ENCODE measurements at places on chromosomes 3 and 15.

- DNase-seq = no peak
Measured at GRCh38 chr15:100191161-100191560, 150.6 kb downstream of the ADAMTS17 start.

- no peak for DNase-seq
Measured at GRCh38 chr3:118943597-118943996, 91.0 kb downstream of the IGSF11 start.

GRCh38 chr3:21020043-21020442, 731.0 kb downstream of the ZNF385D start:
- DNase-seq = no peak

DNA sequence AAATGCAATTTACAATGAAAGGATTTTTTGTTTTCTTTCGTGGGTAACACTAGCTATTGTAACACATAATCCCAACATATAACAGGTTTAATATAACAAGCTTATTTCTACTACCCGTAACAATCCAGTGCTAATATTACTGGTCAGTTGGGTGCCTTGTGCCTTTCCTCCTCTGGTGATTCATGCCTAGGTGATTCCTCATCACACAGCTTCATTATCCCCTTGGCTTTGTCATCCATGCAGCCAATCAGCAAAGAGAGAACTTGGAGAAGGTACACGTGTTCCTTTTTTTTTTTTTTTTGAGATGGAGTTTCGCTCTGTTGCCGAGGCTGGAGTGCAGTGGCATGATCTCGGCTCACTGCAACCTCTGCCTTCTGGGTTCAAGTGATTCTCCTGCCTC, 30.7 kb downstream of the CHST14 start:
- DNase-seq = no peak

DNA sequence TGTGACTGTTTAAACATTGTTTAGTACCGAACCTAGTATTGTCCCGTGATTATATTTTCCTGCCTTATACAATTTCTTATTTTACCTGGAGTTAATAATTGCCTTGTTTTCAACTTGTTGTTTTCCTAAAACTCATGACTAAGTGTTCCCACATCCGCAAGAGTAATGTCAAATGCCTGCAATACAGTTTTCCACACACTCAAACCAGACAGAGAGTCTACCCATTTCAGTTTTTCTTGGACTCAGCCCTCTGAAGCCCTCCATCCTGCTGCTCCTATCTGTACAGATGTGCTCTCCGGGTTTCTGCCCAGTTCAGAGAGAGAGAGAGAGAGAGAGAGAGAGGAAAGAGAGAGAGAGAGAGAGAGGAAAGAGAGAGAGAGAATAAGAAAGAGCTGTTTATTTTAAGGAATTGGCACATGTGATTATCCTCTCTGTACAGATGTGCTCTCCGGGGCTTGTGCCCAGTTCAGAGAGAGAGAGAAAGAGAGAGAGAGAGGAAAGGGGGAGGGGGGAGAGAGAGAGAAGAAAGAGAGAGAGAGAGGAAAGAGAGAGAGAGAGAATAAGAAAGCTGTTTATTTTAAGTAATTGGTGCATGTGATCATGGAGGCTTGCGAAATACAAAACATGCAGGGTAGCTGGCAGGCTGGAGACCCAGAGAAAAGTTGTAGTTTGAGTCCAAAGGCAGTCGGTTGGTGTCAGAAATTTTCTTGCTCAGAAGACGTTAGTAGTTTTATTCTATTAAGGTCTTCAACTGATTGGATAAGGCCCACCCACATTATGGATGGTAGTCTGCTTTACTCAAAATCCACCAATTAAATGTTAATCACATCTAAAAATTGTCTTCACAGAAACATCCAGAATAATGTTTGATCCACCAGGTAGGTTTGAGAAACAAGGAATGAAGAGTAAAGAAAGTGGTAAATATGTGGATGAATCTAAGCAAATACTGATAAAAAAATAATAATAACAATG, 104.1 kb upstream of the GOLGA8J start:
- no peak for DNase-seq

- no peak for DNase-seq
Measured at GRCh38 chr3:60917141-60917540, 334.1 kb downstream of the FHIT start.

GRCh38 chr3:147405231-147406027, 914 bp downstream of the ZIC4 start:
- DNase-seq = no peak

GRCh38 chr3:16288664-16289063, 23.7 kb downstream of the OXNAD1 start:
- no peak for DNase-seq

- no peak for DNase-seq
Measured at GRCh38 chr3:24388611-24389010, 106.0 kb downstream of the THRB start.

GRCh38 chr15:67715170-67715569, 110.1 kb upstream of the SKOR1 start:
- no peak for DNase-seq

GRCh38 chr3:47852604-47853602, 50.0 kb downstream of the DHX30 start:
- no peak for DNase-seq

- no peak for DNase-seq
Measured at GRCh38 chr3:5231074-5231473, 43.6 kb downstream of the EDEM1 start.

DNA sequence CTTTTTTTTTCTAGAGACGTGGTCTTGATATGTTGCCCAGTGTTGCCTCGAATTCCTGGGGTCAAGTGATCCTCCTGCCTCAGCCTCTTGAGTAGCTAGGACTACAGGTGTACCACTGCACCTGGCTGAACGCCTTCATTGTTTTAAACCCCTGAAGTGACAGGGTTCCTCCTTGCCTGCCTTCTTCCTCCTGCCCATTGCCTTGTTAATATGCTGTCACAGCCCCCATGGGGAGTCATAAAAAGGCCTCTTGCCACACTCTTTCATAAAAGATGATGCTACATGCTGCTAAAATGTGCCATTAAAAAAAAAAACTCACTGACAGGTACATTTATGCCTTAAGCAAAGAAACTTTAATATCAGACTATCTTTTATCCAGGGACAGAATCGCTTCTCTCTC, 116.8 kb upstream of the SKOR1 start:
- DNase-seq = no peak

GRCh38 chr3:25438791-25439555, 10.9 kb downstream of the RARB start:
- no peak for DNase-seq

DNA sequence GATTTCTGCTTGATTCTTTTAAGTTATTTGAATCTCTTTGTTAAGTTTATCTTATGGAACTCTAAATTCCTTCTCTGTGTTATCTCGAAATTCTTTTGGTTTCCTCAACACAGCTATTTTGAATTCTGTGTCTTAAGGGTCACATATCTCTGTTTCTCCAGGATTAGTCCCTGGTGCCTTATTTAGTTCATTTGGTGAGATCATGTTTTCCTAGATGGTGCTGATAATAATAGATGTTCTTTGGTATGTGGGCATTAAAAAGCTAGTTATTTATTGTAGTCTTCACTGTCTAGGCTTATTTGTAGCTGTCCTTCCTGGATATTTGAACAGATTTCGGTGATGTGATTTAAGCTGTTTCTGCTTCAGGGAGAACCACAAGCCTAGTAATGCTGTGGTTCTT, 615.6 kb upstream of the NECTIN3 start:
- no peak for DNase-seq

DNA sequence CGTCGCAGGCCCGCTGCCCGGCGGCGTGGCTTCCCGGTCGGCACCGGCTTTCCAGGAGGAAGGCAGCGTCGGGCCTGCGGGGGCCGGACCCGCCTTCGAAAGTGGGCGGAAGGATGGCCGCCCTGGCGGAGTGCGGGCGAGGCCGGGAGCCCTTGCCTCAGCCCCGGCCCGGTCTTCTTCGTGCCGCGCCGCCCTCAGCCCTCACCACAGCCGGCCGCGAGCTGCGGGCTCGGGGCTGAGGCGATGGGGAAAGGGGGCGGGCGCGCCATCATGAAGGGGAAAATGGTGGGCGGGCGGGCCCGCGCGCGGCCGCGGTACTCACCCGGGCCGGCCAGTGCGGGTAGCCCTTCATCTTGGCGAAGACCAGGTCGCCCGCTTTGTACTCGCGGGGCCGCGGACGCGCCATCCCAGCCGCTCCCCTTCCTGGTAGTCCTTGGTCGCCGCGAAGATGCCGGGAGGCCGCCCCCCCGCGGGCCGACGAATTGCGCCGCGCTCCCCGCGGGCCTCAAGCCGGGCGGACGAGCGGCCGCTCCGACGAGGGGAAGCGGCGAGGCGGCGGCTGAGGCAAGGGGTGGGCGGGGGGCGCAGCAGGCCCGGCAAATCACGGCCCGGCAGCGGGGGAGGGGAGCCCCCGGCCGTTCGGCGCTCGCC, 489 bp downstream of the HDGFL3 start:
- DNase-seq = no peak

- no peak for DNase-seq
Measured at GRCh38 chr3:43773273-43774094, 82.7 kb downstream of the ABHD5 start.

DNA sequence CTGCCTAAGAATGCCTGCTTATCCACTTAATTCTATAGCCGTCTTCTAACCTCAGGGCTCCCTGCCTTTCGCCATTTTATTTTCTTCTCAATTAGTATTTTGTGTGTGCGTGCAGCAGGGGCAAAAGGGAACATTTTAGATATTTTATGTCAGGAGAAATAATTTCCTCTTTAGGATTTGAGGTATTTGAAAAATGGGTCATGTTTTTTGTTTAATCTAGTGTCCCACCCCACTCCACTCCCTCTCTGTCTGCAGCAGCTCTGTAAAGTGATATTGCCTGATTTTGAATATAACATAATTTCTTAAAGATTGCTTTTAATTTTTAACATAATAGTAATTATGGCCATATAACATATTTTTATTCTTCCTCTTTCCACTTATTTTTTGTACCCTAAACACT, 593.2 kb upstream of the DPPA4 start:
- DNase-seq = no peak

DNA sequence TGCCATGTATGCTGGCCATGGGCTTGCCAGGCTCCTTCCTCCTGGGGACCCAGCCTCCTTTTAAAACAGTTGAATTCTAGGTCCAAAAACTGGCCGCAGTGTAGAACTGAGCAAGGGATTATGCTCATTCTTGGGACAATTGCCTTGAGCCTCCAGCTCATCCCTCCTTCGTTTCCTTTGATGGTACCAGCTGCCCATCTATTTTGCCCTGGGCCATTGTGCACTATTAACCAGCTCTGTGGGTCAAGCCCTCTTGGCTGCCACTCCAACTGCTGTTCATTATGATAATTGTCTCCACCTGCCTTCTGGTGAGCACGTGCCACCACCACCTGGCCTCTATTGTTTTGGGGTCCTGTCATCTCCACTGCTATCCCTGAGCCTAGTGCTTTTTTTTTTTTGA, 75.8 kb upstream of the SYN2 start:
- no peak for DNase-seq

DNA sequence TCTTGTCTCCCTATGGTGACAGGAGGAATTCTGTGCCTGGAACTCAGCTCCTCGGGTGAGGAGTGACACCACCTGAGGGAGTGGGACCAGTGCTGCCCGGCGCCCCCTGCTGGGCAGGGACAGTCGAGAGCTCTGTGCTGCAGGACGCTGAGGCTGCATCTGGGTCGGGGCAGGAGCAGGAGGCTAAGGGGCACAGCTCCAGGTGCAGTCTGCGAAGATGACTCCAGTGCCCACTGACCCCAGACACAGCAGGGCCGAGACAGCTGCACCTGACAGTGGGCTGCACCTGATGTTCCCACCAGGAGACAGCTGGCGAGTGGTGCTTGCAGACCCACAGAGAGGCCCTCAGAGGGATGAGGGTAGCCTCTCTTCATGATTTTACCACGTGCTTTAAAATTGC, 152.9 kb downstream of the ATP10A start:
- no peak for DNase-seq

DNA sequence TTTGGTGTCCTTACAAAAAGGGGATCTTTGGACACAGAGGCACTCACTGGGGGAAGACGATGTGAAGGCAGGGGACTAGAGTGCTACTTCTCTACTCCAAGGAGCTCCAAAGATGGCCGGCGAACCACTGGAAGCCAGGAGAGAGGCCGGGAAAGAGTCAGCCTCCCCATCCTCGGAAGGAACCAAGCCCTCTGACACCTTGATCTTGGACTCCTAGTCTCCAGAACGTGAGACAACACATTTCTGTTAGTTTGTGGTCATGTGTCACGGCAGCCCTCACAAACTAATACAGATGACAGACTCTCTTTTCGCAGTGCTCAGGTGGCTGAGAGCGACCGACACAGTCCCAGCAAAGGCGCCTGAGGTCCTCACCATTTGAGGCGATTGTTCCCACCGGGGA, 24.4 kb upstream of the ATP2B2 start:
- DNase-seq = no peak

DNA sequence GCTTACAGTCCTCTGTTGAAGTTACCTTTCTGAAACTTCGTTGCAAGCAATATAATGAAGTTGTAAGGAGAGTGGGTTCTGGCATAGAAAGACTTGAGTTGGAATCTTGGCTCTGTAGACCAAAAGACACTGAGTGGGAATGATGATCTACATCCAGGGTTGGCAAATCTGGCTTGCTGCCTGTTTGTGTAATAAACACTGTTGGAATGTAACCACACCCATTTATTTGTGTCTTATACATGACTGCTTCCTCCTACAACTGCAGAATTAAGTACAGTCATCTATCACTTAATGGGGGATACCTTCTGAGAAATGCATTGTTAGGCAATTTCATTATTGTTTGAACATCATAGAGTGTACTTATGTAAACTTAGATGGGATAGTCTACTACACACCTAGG, 178.4 kb upstream of the SUCLG2 start:
- DNase-seq = no peak
